ENCODE measurements at places on chromosomes 3 and 15. TPM values are rescaled to one million over a fixed set of nuclear protein-coding genes. Genes with fewer than 3 reads are reported as not detected.

The GPR62 gene
- total RNA-seq: not detected

The PRR20G gene
- not detected for total RNA-seq

The RNF13 gene
- 81.0 TPM for total RNA-seq

The ZBED2 gene
- not detected for total RNA-seq

The HTR3E gene
- total RNA-seq: not detected

The TMC3 gene
- total RNA-seq: not detected

The MRPL46 gene
- total RNA-seq: 18.5 TPM

The GABRR3 gene
- not detected for total RNA-seq

The TTC23 gene
- total RNA-seq: 24.0 TPM

The C3orf85 gene
- total RNA-seq: not detected

The P2RY1 gene
- total RNA-seq: 2.8 TPM

The DNAJC13 gene
- 67.3 TPM for total RNA-seq

The ADCY5 gene
- 40.6 TPM for total RNA-seq

The LDHAL6B gene
- total RNA-seq: not detected

The PLA2G4F gene
- total RNA-seq: not detected

The MCTP2 gene
- total RNA-seq: 2.6 TPM

The CPNE4 gene
- total RNA-seq: not detected

The HGD gene
- not detected for total RNA-seq

The DGKG gene
- total RNA-seq: 3.1 TPM

The NRROS gene
- total RNA-seq: 22.3 TPM

The GOLGA8A gene
- total RNA-seq: 22.5 TPM

The TP63 gene
- not detected for total RNA-seq

The SRGAP3 gene
- total RNA-seq: 14.1 TPM

The LAMB2 gene
- total RNA-seq: 623 TPM

The RETNLB gene
- not detected for total RNA-seq

The CTXN2 gene
- total RNA-seq: not detected

The BNC1 gene
- total RNA-seq: not detected

The CFAP20DC gene
- 2.7 TPM for total RNA-seq

The LTK gene
- total RNA-seq: 0.33 TPM

The COL6A5 gene
- total RNA-seq: not detected

The NPAP1 gene
- total RNA-seq: not detected

The CCDC13 gene
- total RNA-seq: not detected

The PARP15 gene
- 4.9 TPM for total RNA-seq

The MYEF2 gene
- 12.9 TPM for total RNA-seq

The CCR4 gene
- 2.3 TPM for total RNA-seq

The EIF2A gene
- total RNA-seq: 190 TPM

The ABCF3 gene
- total RNA-seq: 53.5 TPM

Data from subcutaneous adipose tissue (tissue), 4 donors.